ENCODE measurements at places on chromosomes 5 and 9. TPM values are rescaled to one million over a fixed set of nuclear protein-coding genes. Genes with fewer than 3 reads are reported as not detected.

Gene C7
- 18.0 TPM for polyA plus RNA-seq

Gene MROH2B
- not detected for polyA plus RNA-seq

Gene C9orf152
- polyA plus RNA-seq, result 58.5 TPM

Gene PDE4D
- 10.1 TPM for polyA plus RNA-seq

Gene ZNG1A
- polyA plus RNA-seq, result 23.4 TPM

Gene LARP1
- polyA plus RNA-seq, result 68.2 TPM
